Effector memory CD8-positive, alpha-beta T cell (primary cell): ENCODE measurements at places on chromosomes 5 and 9.
A peak's percentile ranks its signal among the peaks of the same experiment; 100 is the strongest.

DNA sequence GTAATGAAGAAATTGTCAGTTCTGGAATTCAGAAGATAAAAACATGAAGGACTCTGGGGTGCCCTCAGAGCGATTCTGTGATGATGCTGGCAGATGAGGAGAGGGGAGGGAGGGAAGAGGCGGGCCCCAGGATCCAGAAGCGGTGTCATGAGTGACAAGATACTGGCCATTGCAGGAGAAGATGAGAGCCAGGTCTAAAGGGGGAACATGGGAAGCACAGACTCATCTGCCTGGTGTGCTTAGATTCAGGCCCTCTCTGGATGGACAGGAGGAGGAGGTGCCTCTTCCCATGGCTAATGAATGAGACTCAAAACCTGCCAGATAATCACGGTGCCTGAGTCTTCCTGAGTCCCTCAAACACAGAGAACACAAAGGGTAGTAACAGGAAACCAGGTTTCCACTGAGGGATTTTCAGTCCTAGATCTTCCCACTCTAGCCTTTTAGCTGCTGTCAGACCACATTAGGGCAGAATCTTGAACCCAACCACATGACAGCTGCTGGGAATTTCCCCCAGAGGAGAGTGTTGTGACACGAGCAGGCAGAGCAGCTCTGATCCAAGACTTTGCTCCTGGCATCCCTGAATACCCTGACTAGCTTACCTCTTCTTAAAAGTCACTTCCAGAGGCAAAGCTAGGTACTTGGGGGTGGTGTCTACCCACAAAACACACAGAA lies 28.2 kb upstream of the HSPA9 start:
- no peak for DNase-seq

GRCh38 chr5:75611311-75612225 lies at the start of gene ANKDD1B:
Gene ANKDD1B (plus strand): TSS chr5:75611453. CDS start chr5:75611635, 182 bp downstream.
- no peak for DNase-seq

DNA sequence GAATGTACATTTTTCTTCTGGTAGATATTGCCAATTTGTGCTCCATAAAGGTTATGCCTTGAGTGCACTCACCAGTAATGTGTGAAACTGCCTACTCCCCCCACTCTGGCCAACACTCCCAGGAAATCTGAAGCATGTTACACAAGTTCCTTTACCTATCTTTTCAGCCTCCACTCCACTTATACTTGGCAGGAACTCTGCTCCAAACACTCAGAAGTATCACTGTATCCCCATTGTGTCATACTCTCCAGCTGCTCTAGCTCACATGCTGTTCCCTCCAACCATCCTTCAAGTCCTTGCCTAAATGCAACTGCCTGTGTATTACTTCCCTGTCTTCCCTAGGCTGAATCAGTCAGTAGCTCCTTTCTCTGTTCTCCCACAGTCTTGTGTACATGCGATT lies 28.3 kb downstream of the POU4F3 start:
- DNase-seq, result no peak

DNA sequence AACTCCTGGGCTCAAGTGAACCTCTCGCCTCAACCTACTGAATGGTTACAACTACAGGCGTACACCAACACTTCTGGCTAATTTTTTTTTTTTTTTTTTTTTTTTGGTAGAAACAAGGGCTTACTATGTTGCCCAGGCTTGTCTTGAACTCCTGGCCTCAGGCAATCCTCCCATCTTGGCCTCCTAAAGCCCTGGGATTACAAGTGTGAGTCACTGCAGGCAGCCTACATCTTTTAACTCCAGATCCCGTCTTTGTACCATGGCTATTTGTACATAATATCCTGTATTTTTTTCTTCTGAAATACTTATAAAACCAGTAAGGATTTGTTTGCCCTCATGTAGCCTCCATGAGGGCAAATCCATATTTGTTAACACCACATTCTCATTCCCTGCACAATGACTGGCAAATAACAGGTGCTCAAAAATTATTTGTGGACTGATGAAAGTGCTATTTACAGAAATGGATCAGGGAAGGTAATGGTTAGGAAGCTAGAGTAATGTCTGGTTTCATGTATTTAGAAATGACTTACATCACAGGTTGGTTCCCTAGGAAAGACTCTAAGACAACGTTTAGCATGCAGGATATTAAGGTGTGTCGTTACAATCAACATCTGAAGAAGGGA lies 51.9 kb upstream of the POU5F2 start:
- DNase-seq, result no peak

DNA sequence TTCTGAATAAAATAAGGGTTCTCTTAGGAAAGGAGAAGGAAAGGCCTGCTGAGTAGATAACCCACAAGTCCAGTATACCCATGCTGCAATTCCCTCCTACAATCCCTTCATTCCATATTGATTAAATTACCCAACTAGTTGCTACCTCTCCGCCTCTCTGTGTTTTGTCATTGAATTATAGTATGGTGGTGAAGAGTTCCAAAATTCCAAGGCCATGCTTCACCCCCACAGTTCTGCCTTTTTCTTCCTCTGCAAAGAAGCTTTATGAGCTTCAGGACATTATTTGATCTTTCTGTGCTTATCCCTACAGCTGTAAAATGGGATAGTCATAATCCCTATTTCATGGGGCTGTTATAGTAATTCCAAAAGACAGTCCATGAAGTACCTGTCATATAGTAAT lies 215.6 kb downstream of the ACTL7B start:
- DNase-seq, result no peak

- DNase-seq, result no peak
Observed at GRCh38 chr5:176535664-176536131, 1.5 kb downstream of the RNF44 start.

DNA sequence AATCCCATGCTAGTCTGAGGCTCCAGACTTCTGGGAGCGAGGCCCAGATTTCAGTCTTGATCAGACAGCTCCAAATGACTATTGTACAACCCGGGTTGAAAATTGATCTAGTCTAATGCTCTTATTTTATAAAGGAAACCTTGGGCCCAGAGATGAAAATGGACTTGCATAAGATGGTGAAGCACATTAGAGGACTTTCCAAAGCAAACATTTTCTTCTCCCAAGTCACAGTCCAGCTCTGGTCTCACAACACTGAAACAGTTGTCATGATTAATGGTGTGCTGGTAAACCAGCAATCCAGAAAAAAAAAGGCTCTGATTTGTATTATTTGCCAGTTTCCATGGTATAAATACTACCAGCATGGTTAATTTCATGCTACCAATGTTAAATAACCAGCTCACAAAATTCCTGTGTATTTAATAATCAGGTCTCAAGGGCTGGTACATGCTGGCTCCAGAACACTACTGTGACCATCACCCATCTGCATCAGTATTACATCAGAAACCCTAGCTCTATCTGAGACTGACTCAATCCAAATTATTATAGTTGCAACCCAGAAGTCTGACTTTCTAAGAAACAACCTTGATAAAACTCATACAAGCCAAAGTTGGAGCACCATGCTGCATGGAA lies 32.5 kb upstream of the ABLIM3 start:
- no peak for DNase-seq

- DNase-seq, result no peak
Observed at GRCh38 chr9:91900055-91900796, 49.8 kb downstream of the ROR2 start.

- peak; percentile 27 for DNase-seq
Observed at GRCh38 chr9:7879551-7880245, 80.1 kb upstream of the DMAC1 start.

DNA sequence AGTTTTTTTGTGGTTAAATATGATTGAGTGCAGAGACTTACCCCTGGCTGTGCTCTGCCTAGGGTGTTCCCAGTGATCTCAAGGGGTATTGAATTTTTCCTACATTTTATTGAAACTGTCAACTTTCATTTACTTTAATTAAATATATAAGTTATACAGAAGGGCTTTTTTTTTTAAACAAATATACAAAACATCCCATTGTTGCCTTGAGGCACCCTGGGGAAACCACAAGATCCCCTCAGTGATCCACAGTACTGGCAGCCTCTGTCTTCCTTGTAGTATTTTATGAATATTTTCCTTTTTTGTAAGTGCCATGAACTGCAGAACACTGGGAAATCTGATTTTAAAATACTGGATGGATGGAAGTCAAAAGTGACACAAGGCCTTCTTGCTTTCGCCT lies 123.7 kb downstream of the TLE1 start:
- DNase-seq, result no peak

DNA sequence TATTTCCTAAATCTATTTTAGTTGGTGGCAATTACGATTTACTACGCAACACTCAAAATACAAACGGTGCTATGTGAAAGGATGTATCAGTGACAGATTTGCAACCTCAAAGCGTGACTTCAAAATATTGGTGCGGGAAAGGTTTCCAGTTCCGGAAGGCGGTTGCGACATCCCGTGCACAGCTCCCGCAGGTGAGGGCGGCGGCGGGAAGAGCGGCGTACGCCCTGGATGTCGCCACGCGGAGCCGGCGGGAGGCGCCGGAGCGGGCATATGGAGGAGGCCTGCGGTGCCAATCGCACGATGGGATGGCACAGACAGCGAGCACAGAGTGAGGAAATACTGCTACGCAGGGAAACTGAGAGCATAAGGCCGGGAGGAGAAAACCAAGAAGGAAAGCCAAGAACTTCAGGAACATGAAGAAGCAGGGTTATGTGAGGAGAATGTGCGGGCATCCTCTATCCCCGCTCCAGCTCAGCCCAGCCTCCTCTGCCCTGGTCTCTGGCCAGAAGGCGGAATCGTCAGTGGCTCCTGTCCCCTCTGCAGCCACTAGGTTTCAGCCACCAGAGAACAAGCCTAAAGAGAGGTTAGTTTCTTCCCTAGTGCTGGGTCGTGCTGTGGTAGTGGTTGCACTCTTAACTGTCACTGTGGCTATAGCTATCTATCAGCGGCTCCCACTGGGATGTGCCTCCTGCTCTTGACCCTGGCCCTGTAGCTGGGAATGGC lies 378.1 kb upstream of the TLE4 start:
- no peak for DNase-seq

- no peak for DNase-seq
Observed at GRCh38 chr9:27386571-27387091, 89.7 kb upstream of the EQTN start.

- no peak for DNase-seq
Observed at GRCh38 chr9:137843355-137843754, 34.2 kb upstream of the CACNA1B start.

- DNase-seq, result no peak
Observed at GRCh38 chr9:7402334-7403027, 397.1 kb downstream of the DMAC1 start.

GRCh38 chr9:93679536-93680442 lies 103.4 kb downstream of the PHF2 start:
- no peak for DNase-seq

DNA sequence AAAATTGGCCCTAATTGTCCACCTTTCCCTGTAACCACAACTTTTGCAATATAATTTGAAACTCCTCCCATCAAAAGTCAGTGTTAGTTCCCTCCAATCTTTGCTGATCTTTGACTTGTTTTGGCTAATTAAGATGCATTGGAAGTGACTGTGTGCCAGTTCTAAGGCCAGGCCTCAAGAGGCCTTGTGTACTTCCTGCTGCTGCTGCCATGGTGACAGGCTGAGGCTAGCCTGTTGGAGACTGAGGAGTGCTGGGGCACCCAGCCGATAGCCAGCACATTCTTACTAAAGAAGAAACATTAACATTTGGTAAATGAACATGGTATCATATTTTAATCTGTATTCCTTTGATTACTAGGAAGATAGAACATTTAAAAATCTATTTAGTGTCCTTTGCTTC lies 86.5 kb downstream of the SREK1 start:
- no peak for DNase-seq

GRCh38 chr5:33631786-33632185 lies 191.0 kb downstream of the TARS1 start:
- no peak for DNase-seq

- no peak for DNase-seq
Observed at GRCh38 chr5:67301285-67301903, 104.8 kb upstream of the CD180 start.

GRCh38 chr9:112559629-112560413 lies 73.2 kb downstream of the KIAA1958 start:
- DNase-seq, result no peak

- no peak for DNase-seq
Observed at GRCh38 chr5:142860270-142860669, 90.1 kb downstream of the ARHGAP26 start.

GRCh38 chr5:147701468-147701867 lies 81.1 kb downstream of the JAKMIP2 start:
- DNase-seq, result no peak

DNA sequence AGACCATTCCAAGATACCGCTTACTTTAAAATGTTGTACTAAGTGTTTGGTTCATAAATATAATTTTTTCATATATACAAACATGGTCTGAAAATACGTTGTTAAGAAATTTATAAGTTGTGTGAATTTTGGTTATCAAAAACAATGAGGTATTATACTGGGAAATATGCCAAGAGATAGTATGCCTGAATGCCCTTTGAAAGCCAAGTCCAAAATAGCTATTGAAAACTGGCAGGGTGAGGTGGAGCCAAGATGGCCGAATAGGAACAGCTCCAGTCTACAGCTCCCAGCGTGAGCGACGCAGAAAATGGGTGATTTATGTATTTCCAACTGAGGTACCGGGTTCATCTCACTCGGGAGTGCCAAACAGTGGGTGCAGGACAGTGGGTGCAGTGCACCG lies 533.5 kb downstream of the ZNF608 start:
- no peak for DNase-seq

DNA sequence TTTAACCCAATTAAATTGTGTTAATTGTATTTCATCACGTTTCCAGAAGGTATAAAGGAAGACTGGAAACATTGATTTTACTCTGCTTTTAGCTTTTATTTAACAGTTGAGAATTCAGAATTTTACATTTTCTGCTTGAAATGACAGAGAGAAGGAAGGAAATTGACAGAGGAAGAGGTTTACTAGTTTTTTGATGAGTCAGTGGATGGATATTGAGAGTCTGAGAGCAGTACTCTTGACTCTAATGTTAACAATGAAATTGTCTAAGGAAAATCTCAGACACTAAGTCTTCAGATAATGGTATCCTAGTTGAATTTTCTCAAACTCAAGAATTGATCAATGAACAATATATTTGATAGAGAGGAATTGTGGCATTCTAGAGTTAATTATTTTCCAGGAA lies 60.6 kb downstream of the IPO11 start:
- DNase-seq, result no peak

- DNase-seq, result no peak
Observed at GRCh38 chr5:178499352-178499751, 90.8 kb downstream of the COL23A1 start.

DNA sequence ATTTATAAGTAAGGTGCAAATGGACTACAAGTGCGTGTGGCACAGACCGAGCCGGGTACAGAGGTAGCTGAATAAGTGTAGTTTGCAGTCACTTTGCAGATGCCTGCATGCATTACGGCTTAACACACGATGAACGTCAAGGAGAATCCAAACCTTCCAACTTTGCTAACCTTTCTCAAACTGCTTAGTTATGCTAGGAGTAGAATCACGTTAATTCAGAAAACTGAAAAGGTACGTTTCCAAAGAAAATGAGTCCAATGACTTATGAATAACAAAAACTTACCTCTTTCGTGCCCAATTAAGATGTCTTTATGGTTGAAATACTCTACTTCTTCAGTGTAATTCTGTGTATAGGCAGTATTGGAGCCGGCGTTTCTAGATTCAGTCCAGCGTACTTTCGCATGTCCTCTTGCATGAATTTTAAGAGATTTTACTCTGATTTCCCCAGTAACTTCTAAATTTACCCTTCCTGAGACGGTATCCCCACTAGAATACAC lies 539 bp downstream of the ARRDC3 start:
- DNase-seq, result peak; percentile 23
